ENCODE measurements at places on chromosomes 4 and X.

DNA sequence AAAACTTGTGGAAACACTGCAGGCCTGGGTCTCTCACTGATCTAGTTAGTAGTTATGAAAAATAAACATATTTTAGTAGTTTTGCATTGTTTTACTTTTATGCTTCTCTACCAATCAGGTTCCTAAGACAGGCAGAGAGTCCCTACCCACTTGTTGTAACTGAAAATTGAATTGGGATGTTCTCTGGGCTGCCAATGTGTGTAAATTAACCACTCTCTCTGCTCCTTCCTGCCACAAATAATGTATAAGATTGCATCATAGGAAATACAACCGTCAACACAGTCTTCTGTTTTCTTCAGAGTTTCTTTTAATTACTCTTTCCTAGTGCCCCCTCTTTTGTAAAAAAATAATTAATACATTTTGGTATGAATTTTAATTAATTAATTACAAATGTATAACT lies 677.3 kb downstream of the FSTL5 start:
- no peak for DNase-seq

GRCh38 chrX:24166078-24166477 lies 16.5 kb downstream of the ZFX start:
- no peak for DNase-seq

GRCh38 chr4:11467931-11468330 lies 39.2 kb upstream of the HS3ST1 start:
- DNase-seq, result peak; percentile 34

DNA sequence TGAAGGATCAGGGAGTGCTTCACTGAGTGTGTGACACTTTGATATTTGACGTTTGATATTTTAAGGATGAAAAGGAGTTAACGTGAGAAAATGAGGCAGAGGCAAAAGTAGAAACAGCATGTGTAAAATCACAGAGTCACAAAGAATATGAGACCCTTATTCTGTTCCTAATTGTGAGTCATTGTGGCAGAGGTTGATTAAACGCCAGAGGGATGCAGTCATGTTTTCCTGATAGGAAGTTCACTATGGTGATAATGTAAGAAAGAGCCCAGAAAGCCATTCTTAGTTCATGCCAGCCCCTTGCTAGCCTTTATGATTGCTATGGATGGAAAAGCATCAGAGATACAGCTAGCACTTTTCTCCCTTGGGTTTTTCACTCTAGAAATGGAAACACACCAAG lies 33.5 kb upstream of the IGSF1 start:
- DNase-seq, result no peak

DNA sequence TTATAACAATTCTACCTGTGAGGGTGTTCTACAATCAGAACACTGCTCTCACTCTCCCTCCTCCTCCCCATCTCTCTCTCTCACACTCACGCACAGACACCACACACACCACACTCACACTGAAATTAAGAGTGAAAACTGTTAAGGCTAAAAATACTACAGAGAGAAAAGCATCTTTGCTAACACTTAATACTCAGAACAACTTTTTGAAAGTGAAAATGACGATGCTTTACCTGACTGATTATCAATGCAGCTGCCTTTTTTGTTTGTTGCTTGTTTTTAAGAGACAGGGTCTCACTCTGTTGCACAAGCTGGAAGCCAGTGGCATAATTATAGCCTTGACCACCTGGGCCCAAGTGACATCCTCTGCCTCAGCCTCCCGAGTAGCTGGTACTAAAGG lies 222.4 kb downstream of the APBB2 start:
- DNase-seq, result no peak

GRCh38 chr4:154526151-154526550 lies 24.0 kb downstream of the PLRG1 start:
- DNase-seq, result no peak

- no peak for DNase-seq
Observed at GRCh38 chrX:47992095-47992380, 11.8 kb downstream of the ZNF182 start.

All from NCI-H1105 treated with DMSO at 0.1 percent for 48 hours (cell line).